Mononuclear cell (primary cell): ENCODE measurements at places on chromosomes 6 and 20. TPM values are rescaled to one million over a fixed set of nuclear protein-coding genes. Genes with fewer than 3 reads are reported as not detected.

CCN5 gene
- not detected for total RNA-seq

RIN2 gene
- 10.6 TPM for total RNA-seq

GPR6 gene
- total RNA-seq = not detected

RPRD1B gene
- total RNA-seq = 69.2 TPM

ADGRB3 gene
- 0.10 TPM for total RNA-seq

PI16 gene
- 3.6 TPM for total RNA-seq

SLC25A27 gene
- 0.10 TPM for total RNA-seq

MOG gene
- total RNA-seq = not detected

FOXP4 gene
- total RNA-seq = 3.5 TPM

BTN1A1 gene
- total RNA-seq = not detected

CCN6 gene
- total RNA-seq = not detected

COL9A3 gene
- not detected for total RNA-seq

FHL5 gene
- not detected for total RNA-seq

FAXC gene
- not detected for total RNA-seq

PPIL6 gene
- total RNA-seq = 1.9 TPM

KIF25 gene
- not detected for total RNA-seq

CALHM5 gene
- 0.42 TPM for total RNA-seq

SYNDIG1 gene
- not detected for total RNA-seq

BPI gene
- 5.5 TPM for total RNA-seq

SRF gene
- 17.0 TPM for total RNA-seq

TFAP2A gene
- not detected for total RNA-seq

LPA gene
- not detected for total RNA-seq

ABHD16B gene
- total RNA-seq = not detected

UBE3D gene
- 6.5 TPM for total RNA-seq

MRAP2 gene
- total RNA-seq = 0.10 TPM
